Activated CD4-positive, alpha-beta memory T cell treated with anti-CD3 and anti-CD28 coated beads, Interleukin-2, amount 10 ng/mL, durations not matched to agents 7 days and 5 days (primary cell): ENCODE measurements at places on chromosomes 3 and 15. TPM values are rescaled to one million over a fixed set of nuclear protein-coding genes. Genes with fewer than 3 reads are reported as not detected.

CCR3 gene
- 1.9 TPM for total RNA-seq

DNA sequence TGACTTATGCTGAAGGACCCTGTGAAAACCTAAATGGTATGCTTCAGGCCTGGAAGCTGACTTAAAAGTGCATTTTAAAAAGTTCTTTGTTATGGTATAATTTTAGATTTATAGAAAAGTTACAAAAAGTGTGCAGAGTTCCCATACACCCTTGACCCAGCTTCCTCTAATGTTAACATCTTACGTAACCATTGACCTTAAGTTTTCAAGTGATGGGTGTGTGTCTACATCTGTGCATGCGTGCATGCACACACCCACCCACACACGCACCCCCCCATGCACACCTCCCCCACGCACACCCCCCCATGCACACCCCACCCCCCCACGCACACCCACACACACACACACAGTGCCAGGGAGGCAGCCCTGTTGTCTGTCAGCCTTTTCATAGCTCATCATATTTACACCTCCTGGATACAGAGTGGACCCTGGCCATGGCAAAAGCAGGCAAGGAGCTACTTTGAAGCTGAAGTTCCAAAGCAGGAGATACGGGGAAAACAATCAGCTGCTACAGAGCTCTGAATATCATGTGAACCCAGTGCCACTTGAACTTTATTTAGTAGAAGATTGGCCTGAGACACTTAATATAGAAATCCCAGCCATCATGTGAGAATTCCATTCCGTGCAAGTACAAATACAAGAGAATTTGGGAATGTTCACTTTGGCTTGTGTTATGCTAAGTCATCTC, 30.0 kb upstream of the TRAK1 start:
- no peaks in the 10 kb centered on the region for H3K36me3 ChIP-seq
- DNase-seq, result no peak
- no peaks in the 10 kb centered on the region for H3K27me3 ChIP-seq
- no peak overlapping the region for H3K27ac ChIP-seq
- H3K4me3 ChIP-seq, result no peak overlapping the region

- no peak for DNase-seq
- peaks cover 9% of the 10 kb centered on the region for H3K27me3 ChIP-seq
- no peaks in the 10 kb centered on the region for H3K36me3 ChIP-seq
- peak overlapping the region; percentile 83 for H3K4me3 ChIP-seq
- H3K27ac ChIP-seq, result peak overlapping the region; percentile 37
Observed at GRCh38 chr3:43620831-43621655, 768 bp downstream of the ANO10 start.

ISLR2 gene
- total RNA-seq, result not detected

SLC28A2 gene
- not detected for total RNA-seq

GPR87 gene
- total RNA-seq, result not detected

SLC24A5 gene
- total RNA-seq, result not detected
